ENCODE measurements at places on chromosomes 2 and 18.

- no peak for DNase-seq
These were observed 11.5 kb upstream of the TRIB2 start for GRCh38 chr2:12705230-12705629.

DNA sequence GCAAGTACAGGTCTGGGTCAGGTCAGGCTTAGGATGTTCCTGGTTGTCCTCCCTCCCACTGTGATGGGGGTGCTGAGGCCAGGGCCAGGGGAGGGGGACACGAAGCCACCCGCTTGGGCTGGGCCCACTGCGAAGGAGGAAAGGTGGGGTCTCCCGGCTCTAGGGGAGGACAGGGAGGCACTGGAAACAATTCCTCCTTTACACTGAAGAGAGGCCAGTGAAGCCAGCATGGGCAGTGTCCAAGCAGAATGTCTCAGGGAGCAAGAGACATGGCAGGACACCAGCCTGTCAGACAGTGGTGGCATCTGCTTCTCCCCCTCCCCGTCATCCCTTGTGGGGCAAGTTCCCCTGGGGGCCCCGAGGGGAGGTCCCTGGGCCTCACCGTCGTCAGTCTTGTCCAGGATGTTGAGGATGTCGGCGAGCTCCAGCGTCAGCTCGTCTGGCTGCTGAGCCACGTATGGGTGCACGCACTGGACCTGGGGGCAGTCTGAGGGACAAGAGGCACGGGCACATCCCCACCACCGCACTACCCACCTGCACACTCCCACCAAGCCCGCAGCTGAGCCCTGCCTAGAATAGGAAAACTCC, 10.8 kb downstream of the SNORC start:
- no peak for DNase-seq

DNA sequence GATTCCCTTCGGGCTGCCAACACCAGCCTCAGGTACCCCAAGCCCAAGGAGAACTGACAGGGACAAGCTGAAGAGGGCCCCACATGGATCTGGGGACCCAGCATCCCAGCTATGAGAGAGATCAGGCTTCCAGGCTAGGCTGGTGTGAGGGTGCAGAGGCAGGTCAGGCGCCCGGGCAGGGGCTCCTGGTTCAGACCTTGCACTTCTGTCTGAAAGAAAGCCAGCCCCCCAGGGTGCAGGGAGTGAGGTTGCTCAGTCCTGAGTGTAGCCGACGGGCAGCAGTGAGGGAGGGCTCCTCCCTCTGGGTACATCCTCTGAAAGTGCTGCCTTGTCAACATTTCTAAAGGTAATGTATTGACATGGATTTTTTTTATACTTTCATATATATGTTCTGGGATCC, 33.1 kb downstream of the KCNF1 start:
- DNase-seq, result no peak

DNA sequence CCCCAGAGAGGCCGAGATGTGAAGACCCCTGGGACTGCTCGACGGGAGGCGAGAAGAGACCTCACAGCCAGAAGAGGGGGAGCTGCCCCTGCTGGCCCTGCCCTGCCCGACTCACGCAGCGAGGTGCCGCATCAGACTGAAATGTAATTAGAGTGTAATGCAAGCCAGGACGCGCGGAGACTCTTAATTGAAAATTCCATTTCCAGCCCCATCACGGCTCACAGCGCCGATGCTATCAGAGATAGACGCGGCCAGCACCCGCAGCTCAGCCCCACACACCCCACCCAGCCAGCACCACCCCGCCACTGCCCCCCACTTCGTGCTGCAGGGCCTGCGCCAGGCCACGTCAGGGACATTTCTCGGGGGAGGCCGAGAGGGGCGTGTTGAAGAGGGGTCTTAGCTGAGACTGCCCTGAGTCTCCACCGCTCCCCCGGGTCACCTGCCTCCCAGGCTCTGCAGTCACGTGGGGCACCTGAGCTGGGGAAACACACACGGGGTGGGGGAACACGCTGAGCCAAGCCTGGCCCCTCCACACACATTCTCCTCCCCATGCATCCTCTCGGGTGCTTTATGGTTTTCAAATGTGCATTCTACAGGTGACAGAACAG, 78.1 kb downstream of the TEX51 start:
- DNase-seq, result no peak

DNA sequence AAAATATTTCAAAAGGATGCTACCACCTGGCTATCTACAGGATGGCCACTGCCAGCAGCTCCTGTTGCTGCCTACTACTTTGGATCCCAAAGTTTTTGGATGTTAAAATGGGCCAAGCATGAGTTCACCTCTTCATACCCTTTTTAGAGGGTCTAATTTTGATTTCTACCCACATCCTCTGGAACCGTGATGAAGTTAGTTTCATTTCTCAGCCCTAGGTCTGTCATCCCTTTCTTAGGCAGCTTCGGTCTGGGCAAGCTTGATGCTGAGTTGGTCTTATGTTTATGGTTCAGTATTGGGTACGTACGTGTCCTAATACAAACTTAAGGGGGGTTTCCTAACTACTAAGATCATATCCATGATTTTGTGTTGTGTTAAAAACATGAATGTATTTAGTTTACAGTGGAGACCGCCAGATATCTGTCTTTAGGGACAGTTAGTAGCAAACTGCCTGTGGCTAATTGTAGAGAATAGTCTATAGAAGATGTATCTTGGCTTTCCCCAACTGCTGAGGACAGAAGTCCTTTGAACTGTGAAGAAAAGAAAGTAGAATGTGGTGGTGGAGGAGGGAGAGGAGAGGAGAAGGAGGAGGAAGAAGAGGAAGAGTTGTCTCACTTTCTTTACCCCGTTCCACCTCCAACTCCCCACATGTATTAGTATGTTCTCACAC, 184.9 kb downstream of the UBE2E3 start:
- DNase-seq, result no peak

GRCh38 chr2:104744537-104744936, 109.4 kb upstream of the POU3F3 start:
- DNase-seq, result no peak

DNA sequence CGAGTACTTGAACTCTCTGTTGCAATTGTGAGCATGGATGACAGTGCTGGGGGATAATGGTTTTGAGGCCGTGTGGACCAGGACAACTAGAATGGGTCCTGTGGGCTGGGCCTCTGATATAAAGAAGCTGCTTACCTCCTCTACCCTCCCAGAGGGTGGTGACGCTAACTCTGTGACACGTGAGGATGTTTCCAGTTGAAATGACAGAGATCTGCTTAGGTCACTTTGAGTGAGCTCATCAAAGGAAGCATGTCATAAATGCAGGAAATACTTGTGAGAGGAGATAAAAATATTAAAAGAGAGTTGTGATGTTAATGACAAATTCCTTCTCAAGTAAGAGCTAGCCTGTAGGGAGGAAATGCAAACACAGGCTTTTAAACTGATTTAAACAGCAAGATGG, 16.4 kb downstream of the RMC1 start:
- DNase-seq, result no peak

DNA sequence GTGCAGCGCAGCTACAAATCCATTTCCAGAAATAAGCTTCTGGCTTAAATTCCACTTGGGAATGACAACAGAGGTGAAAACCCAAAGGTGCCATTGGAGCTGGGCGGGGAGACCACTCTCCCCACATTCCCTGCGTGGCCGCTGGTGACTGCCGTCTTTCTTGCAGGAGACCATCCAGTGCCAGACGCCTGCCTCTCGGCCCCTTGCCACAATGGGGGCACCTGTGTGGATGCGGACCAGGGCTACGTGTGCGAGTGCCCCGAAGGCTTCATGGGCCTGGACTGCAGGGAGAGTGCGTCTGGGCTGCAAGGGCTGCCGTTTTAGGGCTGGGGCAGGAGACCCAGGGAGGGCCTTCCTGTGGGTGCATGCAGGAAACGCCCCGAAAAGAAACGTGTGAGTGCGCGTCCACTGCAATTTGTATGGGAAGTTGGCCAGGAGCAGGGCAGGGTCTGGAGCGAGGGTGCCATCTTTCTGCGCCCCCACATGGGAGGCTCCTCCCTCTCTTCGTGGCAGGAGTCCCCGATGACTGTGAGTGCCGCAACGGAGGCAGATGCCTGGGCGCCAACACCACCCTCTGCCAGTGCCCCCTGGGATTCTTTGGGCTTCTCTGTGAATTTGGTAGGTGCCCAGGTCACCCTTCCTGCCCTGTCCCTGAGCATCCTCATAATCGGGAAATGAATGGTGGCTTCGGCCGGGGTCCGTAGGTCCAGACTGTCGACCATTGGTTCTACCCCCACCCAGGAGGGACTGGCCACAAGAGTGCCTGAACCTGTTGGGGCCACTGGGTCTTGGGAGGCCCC, 49.9 kb downstream of the SNED1 start:
- no peak for DNase-seq

DNA sequence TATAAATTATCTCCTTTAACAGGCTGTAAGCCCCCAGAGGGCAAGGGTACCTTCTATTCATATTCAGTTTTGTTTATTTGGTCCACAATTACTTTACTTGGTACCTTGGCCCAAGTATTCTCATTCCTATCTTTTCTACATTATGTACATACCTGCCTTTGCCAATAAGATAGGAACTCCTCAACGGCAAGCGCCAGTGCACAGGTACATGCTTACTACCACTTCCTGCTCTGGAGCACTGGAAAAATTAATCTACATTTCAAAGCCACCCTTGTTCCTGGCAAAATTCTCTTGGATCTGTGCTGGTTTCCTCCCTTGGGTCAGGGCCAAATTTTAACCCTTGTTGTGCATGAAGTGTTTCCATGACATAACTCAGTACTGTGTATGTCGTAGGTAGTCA, 34.3 kb upstream of the LMAN1 start:
- DNase-seq, result no peak

DNA sequence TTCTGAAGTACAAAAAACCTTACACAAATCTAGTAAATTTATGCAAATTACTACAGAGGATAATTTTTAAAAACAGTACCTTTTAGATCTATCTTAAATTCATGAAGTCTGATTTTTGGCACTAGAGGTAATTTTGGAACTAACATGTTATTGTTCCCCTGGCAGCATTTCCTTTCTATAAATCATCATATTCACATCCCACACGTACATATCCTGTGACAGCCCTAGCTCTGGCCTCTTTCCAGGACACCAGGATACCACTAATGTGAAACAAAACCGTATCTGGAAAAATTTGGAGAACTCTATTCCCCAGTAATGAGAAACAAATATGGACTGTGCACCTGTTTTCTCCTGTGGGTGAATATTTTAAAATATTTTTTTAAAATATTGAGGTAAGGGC, 14.0 kb upstream of the BIRC6 start:
- no peak for DNase-seq

Data from WERI-Rb-1 (cell line).